ENCODE measurements at places on chromosomes 3 and 15. TPM values are rescaled to one million over a fixed set of nuclear protein-coding genes. Genes with fewer than 3 reads are reported as not detected.

SHC4 gene
- 2.8 TPM for total RNA-seq

- DNase-seq = no peak
Observed at GRCh38 chr3:38460377-38461270, 6.9 kb downstream of the ACVR2B start.

DNA sequence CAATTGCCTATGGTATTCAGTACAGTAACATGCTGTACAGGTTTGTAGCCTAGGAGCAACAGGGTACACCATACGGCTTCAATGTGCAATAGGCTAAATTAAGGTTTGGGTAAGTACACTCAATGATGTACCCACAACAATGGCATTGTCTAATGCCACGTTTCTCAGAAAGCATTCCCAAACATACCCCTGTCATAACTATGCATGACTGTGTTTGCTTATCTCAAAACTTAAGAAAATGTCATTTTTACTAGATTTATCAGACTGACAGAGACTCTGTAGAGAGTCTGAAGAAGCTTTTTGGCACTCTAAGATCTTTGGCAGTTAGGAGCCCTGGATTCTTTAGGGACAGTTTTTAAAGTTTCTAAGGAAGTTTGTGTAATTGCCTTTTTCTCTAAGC, 59.9 kb downstream of the MECOM start:
- DNase-seq = no peak

- DNase-seq = no peak
Observed at GRCh38 chr3:52455283-52456168, at the start of gene NISCH. Gene NISCH (plus strand): TSS chr3:52455604. CDS start chr3:52455642, 38 bp downstream.

DNA sequence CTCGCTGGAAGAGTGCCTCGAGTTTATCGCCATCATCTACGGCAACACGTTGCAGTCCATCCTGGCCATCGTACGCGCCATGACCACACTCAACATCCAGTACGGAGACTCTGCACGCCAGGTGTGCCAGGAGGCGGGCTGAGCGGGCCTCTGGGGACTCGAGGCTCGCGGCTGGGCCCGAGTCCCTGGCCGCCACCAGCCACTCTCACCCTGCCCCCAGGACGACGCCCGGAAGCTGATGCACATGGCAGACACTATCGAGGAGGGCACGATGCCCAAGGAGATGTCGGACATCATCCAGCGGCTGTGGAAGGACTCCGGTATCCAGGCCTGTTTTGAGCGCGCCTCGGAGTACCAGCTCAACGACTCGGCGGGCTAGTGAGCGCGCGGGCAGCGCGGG, 1.9 kb downstream of the GNAT1 start:
- no peak for DNase-seq

GRCh38 chr3:50436114-50436674, 67.2 kb downstream of the CACNA2D2 start:
- DNase-seq = no peak

DNA sequence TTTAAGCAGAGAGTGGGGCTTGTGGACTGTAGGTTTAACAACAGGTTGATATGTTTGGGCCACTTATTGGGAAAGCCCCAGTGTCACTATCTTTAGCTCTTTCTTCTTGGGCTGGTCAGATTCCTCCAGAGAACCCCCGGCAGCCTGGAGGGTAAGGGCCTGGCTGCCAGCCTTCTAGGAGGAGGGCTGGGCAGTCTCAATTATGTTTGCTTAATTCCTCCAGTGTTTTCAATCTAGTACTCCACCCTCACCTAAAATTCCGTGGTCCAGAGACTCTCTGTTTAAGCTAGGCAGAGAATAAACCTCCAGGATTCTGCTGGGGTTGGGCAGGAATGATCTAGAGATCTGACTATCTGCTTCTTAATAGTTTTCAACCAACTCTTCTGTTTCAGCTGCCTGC, 5.3 kb downstream of the ASB14 start:
- DNase-seq = no peak

DNA sequence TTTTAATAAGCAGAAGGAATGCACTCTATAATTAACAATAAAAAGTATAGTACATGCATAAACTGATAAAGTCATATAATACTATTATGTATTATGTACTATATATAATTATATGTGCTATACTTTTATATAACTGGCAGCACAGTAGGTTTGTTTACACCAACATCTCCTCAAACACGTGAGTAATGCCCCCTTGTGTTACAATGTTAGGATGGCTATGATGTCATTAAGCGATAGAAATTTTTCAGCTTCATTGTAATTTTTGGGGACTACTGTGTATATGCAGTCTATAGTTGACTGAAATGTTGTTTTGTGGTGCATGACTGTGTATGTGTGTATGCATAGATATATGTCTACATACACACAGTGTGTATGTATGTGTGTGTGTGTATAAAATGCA, 100.6 kb downstream of the SLMAP start:
- no peak for DNase-seq

CACNA2D3 gene
- not detected for total RNA-seq

DNA sequence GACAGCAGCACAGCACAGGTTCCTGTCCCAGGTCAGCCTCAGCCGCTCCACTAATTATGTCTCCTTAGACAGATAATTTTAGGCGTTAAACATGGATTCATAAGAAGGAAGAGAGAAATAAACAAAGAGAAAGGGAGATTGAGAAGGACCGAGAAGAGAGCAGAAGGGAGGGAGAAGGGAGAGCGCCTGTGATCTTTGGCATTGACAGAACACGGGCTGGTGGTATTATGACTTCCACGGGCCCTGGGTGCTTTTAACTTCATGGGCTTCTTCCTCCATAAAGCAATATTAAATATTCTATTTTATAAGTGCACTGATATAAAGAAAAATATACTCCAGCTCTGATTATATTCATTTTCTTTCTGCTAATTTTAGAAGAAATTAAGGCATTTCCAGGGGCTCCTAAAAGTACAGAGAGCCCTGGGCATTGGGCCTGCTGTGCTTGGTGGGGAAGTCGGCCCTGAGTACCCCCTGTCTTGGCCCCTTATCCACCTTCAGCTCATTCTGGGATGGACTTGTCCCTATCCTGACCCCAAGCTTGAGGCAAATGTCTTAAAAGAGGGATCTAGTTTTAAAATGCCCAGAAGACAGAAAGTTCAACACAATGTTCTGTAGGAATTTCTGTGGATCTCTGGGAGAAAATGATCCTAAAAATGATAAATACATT, 135.3 kb downstream of the MEX3B start:
- no peak for DNase-seq

CRABP1 gene
- total RNA-seq = not detected

DNA sequence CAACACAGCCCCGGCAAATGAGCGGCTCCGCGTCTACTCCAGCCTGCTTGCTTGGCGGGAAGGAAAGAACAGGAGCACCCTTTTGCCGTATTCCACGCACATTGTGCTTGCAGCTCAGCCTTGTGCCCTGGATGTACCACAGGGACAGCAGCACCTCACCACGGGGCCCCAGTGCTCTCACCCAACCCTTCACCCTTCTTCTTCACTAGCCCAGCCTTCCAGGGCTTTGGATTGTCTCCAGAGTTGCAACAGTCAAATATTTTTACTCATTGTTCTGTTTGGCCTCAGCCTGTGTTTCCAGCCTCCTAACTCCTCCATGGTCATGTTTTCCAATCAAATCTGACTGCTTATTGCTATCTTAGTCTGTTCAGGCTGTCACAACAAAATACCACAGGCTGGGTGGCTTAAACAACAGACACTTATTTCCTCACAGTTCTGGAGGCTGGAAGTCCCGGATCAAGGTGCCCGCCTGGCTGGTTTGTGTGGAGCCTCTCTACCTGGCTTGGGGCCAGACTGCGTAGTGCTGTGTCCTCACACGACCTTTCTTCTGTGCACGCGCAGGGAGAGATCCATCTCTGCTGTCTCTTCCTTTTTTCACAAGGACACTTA, 79.2 kb upstream of the ABHD17C start:
- DNase-seq = peak; percentile 25

DNA sequence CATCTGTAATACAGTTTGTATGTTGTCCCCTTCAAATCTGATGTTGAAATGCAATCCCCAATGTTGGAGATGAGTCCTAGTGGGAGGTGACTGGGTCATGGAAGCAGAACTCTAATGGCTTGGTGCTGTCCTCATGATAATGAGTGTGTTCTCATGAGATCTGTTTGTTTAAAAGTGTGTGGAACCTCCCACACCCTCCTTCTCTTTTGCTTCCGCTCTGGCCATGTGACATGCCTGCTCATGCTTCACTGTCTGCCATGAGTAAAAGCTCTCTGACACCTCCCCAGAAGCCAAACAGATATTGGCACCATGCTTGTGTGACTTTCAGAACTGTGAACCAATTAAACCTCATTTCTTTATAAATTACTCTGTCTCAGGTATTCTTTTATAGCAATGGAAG, 794.0 kb upstream of the CFAP20DC start:
- DNase-seq = no peak

GRCh38 chr3:57803647-57804081, 47.6 kb downstream of the SLMAP start:
- peak; percentile 87 for DNase-seq

CPN2 gene
- not detected for total RNA-seq

TRIM42 gene
- not detected for total RNA-seq

DNA sequence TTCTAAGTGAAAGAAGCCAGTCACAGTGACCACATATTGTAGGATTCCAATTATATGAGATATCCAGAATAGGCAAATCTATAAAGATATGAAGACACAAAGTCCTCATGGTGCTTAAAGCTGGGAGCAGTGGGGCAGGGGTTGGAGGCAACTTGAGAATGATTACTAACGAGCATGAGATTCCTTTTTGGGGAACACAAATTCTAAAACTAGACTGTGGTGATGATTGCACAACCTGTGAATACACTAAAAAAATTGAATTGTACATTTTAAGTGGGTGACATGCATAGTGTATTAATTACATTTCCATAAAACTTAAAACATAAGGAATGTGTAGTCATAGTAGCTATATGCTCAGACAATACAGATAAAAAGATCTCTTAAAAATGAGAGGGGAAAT, 103.2 kb downstream of the DPH6 start:
- DNase-seq = no peak

Data from glomerular endothelial cell (primary cell).